ENCODE measurements at places on chromosomes 13 and 19. TPM values are rescaled to one million over a fixed set of nuclear protein-coding genes. Genes with fewer than 3 reads are reported as not detected.

The LRRC25 gene
- total RNA-seq = not detected

The SPPL2B gene
- total RNA-seq = 69.5 TPM

The PLEKHA4 gene
- total RNA-seq = 1.6 TPM

The CYP2A6 gene
- not detected for total RNA-seq

The POU4F1 gene
- 0.11 TPM for total RNA-seq

The CLEC17A gene
- total RNA-seq = 0.14 TPM

The FOSB gene
- 10.2 TPM for total RNA-seq

The ZNF208 gene
- total RNA-seq = 0.05 TPM

The CYP4F2 gene
- total RNA-seq = not detected

The STAP2 gene
- 15.4 TPM for total RNA-seq

The THAP8 gene
- total RNA-seq = 2.2 TPM

The RASGRP4 gene
- total RNA-seq = 20.0 TPM

The NAPSA gene
- total RNA-seq = 5.1 TPM

The ZNF560 gene
- total RNA-seq = not detected

The CATSPERD gene
- not detected for total RNA-seq

The IGFL2 gene
- total RNA-seq = 0.46 TPM

The CEACAM6 gene
- not detected for total RNA-seq

The SLC7A9 gene
- not detected for total RNA-seq

The SELENOV gene
- not detected for total RNA-seq

The ERICH4 gene
- total RNA-seq = not detected

The LYPD4 gene
- not detected for total RNA-seq

The CD37 gene
- 141 TPM for total RNA-seq

The IGFL4 gene
- not detected for total RNA-seq

The ZNF490 gene
- total RNA-seq = 7.0 TPM

The C1QTNF9 gene
- total RNA-seq = not detected

The CBLC gene
- total RNA-seq = not detected

The TLE6 gene
- total RNA-seq = 1.4 TPM

The ATP4A gene
- not detected for total RNA-seq

The RDH8 gene
- not detected for total RNA-seq

The IRS2 gene
- 5.0 TPM for total RNA-seq

The FAM216B gene
- not detected for total RNA-seq

The FGF14 gene
- not detected for total RNA-seq

The EBI3 gene
- total RNA-seq = 47.0 TPM

The LRRC8E gene
- total RNA-seq = not detected

The ATXN8OS gene
- not detected for total RNA-seq

The SPRED3 gene
- 3.2 TPM for total RNA-seq

The LGALS14 gene
- total RNA-seq = not detected

The PLPPR3 gene
- total RNA-seq = not detected

The RYR1 gene
- 8.7 TPM for total RNA-seq

The CYP2A7 gene
- total RNA-seq = not detected
